Smooth muscle cell of trachea (primary cell): ENCODE measurements at places on chromosomes 7 and 10. TPM values are rescaled to one million over a fixed set of nuclear protein-coding genes. Genes with fewer than 3 reads are reported as not detected.

Gene GCC1
- 25.6 and 34.2 TPM in 2 replicates for total RNA-seq

Gene INPP5F
- total RNA-seq = 17.9 and 19.9 TPM in 2 replicates

Gene FZD8
- total RNA-seq = 1.6 and 3.5 TPM in 2 replicates

Gene LRIT1
- total RNA-seq = not detected in 2 replicates

Gene DGKI
- total RNA-seq = 1.7 and 4.0 TPM in 2 replicates

Gene NPSR1
- not detected in 2 replicates for total RNA-seq

Gene PGAM2
- 0.17 and 0.29 TPM in 2 replicates for total RNA-seq

Gene ACTL6B
- not detected in 2 replicates for total RNA-seq
